Transverse colon (tissue), 4 donors: ENCODE measurements at places on chromosomes 6 and 20. TPM values are rescaled to one million over a fixed set of nuclear protein-coding genes. Genes with fewer than 3 reads are reported as not detected.

DNA sequence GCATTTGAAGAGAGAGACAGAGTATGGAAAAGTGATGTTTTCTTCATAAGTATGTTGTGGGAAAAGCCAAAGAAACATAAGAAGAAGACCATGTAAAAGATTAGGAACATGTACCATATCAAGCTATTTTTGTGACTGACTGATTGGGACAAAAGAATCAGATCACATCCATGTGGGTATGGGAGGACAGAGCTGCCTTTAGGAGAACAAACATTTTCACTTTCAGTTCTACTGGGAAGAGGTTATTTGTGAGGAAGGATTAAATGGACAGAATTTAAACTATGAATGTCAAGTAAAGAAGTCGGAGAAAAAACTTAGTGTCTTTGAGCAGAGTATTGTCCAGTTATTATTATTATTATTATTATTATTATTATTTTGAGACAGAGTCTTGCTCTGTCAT is 124.4 kb upstream of the HCRTR2 start:
- DNase-seq, result no peak

DNA sequence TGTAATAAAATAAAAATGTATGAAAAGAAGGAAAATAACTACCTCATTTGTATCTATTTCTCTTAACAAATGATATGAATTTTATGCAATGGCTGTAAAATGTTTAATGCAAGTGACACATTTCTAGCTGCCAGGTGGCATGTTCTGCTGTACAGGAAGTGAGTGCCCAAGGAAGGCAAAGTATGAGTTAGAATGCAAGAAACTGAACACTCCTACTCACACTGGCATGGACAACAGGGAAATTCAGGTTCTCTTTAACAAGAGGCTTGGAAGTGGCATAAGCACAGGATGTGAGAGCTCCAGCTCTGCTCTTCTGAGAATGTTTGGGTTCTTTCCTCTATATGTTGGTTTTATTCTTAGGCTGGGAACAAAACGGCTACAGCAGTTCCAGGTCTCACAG is 20.4 kb upstream of the LAMA4 start:
- DNase-seq, result no peak

Gene MAK
- total RNA-seq, result not detected

- DNase-seq, result no peak
Observed at GRCh38 chr6:165227644-165228329, 81.6 kb downstream of the C6orf118 start.

DNA sequence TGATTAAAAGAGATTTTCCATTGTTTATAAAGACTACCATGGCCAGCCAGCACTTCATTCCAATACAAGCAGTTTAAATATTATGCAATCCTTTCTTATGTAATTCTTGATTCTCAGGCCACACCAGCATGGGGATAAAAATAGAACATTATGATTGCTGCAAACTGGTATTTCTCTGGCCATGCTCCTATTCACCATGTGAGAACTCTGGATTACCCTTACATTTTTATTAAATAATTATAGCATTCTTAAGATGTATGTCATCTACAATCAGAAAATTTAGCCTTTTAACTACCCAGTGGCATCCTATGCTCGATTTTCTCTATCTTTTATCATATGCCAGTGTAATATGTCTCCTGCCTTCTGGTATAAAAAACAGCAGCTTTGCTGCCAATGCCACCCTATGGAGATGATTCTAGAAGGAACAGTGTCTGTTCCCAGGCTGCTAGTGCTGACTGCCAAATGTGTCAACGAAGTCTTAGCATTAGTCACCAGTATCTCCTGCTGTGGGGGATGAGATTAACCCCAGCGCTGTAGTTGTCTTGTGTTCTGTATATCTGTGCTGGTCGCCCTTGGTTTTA is 501.4 kb downstream of the BCKDHB start:
- no peak for DNase-seq

Gene EFCAB8
- 0.14 TPM for total RNA-seq

Gene KHDC1L
- not detected for total RNA-seq

DNA sequence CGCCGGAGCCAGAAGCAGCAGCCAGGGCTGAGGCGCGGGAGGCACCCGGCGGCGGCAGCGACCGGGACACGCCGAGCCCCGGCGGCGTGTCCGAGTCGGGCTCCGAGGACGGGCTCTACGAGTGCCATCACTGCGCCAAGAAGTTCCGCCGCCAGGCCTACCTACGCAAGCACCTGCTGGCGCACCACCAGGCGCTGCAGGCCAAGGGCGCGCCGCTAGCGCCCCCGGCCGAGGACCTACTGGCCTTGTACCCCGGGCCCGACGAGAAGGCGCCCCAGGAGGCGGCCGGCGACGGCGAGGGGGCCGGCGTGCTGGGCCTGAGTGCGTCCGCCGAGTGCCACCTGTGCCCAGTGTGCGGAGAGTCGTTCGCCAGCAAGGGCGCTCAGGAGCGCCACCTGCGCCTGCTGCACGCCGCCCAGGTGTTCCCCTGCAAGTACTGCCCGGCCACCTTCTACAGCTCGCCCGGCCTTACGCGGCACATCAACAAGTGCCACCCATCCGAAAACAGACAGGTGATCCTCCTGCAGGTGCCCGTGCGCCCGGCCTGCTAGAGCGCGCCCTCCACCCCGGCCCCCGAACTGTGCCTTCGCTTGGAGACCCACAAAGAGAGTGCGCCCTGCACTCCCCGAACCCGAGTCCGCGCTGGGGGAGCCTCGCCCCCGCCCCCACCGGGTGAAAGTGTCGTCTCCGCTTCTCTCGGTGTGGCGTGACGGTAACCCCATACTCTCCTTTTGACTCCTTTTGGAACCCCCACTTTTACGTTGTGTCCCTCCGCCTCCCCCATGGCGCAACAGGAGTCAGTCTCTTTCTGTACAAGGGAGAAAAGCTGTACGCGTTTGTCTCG is 1.6 kb downstream of the INSM1 start:
- peak; percentile 36 for DNase-seq

Gene GRIK2
- 4.0 TPM for total RNA-seq

- DNase-seq, result no peak
Observed at GRCh38 chr6:140485740-140486449, 1111.4 kb upstream of the CITED2 start.

- no peak for DNase-seq
Observed at GRCh38 chr6:27565839-27566779, 93.2 kb upstream of the ZNF184 start.

GRCh38 chr20:44133424-44133823 is 53.6 kb downstream of the JPH2 start:
- no peak for DNase-seq

- no peak for DNase-seq
Observed at GRCh38 chr6:145137425-145137824, 597.9 kb downstream of the EPM2A start.

GRCh38 chr6:13423252-13423651 is 64.1 kb downstream of the GFOD1 start:
- no peak for DNase-seq

DNA sequence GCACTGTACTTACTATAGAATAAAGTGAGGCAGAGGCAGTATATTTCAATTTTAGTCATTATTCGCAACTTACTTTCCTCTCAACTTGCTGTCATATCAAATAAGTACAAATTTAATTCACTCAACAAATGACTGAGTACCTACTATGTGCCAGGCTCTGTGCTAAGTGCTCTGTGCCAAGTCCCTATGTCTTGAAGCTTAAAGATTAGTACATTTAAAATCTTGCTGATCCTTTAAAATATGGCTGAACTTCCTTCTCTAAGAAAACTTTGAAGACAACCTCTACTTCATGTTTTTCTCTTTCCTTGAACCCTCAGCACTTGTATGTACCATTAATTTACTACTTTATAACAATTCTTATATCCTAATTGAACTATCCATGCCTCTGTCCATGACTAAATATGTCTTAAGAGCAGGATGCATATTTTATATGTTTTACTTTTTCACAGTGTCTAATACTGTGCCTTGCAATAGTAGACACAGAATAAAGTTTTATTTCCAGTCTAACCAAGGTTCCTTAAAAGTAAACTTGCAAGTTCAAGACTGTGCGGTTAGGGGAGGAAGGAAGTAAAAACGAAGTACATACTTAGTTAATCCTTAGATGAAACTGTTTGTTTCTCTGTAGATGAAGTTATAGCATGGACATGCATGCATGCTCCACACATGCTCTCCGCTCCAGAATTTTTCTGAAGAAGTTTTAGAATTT is 10.0 kb upstream of the LATS1 start:
- DNase-seq, result no peak

GRCh38 chr6:134204031-134204430 is 113.9 kb downstream of the SGK1 start:
- no peak for DNase-seq

DNA sequence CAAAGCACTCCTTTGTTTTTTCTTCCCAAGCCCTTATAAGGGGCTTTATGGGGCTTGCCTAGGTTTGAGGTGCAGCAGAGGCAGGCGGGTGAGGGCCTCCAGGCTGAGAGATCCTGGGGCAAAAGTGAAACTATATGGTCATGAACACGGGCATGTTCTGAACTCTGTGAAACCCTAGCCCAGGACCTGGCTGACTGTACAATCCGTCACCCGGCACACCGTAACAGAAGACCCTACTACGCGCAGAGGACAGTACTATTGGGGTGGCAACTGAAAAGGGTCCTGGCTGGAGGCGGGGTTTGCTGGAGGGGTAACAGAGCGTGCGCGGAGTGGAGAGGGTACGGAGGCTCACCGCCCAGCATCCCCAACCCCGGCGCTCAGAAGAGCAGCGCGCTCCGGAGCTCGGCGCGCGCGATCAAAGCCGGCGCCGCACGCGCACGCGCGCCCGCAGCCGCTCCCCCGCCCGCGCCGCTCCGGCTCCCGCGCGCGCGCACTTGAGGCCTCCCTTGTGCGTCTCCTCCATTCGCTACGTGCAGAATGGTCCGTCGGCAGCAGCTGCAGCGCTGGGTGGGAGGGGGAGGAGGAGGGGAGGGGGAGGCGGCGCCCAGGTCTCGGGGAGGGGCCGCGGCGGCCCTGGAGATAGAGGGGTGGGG is 54.2 kb downstream of the MRPL14 start:
- DNase-seq, result peak; percentile 76

GRCh38 chr20:22545045-22545444 is 39.3 kb downstream of the FOXA2 start:
- no peak for DNase-seq

- no peak for DNase-seq
Observed at GRCh38 chr6:33170176-33171015, 21.9 kb downstream of the COL11A2 start.

- DNase-seq, result no peak
Observed at GRCh38 chr6:99745651-99746050, 139.0 kb downstream of the PRDM13 start.

GRCh38 chr6:40383348-40384115 is 203.6 kb downstream of the LRFN2 start:
- DNase-seq, result no peak

- no peak for DNase-seq
Observed at GRCh38 chr6:16725145-16725864, 36.0 kb downstream of the ATXN1 start.

Gene SPATS1
- not detected for total RNA-seq

DNA sequence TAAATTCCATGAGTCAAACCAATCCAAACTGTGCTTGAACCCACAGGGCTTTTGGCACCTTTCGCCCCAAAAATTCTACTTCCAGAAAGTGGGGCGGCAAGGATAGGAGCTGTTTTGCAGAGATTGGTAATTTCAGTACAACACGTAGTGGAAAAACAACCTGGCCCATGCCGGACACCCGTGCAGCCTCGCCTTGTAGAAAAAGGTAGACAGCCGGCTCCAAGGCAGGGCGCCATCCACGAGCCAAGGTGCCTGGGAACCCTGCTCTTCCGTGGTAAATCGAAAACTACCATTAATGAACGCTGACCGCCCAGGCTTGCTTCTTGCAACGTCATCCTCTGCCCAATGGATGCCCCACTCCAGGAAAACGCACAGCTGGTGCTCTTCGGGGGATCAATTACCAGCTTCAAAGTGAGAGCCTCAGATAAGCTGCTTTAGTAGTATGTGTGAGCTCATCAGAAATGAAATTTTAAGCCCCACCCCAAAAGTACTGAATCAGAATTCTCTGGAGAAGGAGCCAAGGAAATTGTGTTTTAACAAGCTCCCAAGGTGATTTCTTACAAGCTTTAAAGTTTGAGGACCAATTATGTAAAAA is 1.8 kb downstream of the OOEP start:
- no peak for DNase-seq

Gene PROKR2
- not detected for total RNA-seq

Gene MATN4
- not detected for total RNA-seq

Gene SLC32A1
- not detected for total RNA-seq

DNA sequence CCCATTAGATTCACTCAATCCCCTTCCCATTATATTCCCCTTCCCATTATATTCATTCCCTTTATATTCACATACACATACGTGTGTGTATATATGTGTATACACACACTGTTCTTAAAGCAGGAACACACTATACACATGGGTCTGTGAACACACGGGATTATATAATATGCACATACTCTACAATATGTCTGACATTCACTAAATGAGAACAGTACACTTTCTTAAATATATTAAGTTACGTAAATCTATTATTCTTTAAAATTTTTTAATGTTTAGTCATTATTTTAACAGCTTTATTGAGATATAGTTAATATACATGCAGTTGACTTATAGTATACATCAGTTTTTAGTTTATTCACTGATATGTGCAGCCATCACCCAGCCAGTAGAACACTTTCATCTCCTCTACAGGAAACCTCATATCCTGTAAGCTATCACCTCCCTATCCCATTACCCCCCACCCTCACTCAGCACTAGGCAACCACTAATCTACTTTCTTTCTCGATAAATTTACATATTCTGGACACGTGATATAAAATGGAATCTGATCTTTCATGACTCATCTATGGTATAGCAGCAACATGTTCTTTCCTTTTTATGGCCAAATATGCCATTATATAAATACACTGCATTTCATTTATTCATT is 13.9 kb upstream of the SUMO4 start:
- DNase-seq, result no peak

Gene AVP
- not detected for total RNA-seq

DNA sequence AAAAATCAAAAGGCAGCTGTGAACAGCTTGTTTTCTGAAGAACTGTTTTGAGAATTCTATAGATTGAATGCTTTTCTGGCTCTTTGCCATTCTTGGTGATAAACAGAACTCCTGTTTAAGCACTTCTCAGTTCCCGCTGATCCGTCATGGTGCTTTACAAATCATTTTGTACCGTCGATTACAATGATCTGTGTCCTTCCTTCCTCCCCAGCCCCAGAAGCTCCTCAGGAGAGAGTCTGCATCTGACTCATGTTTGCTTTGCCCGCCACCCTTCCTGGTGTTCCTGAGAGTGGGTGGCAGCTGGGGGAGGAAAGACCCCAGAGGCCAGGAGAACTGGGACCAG is 538.6 kb upstream of the MARCKS start:
- no peak for DNase-seq

Gene MYH7B
- total RNA-seq, result 0.41 TPM

Gene WFDC8
- not detected for total RNA-seq
